ENCODE measurements at places on chromosomes 4 and X.

- no peak for DNase-seq
These were observed 87.1 kb upstream of the MAPK10 start for GRCh38 chr4:86446996-86447395.

DNA sequence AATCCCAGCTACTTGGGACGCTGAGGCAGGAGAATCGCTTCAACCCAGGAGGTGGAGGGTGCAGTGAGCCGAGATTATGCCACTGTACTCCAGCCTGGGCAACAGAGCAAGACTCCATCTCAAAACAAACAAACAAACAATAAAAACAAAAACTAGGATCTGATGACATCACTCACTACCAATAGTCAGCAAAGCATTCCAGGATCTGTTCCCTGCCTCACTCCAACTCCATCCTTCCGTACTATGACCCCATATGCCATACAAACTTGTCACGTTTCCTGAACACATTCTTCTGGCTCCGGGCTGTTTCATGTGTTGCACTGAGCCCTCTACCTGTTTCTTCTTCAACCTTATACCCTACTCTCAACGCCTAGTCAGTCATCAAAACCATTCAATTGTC lies 47.3 kb downstream of the RBM47 start:
- DNase-seq, result no peak

DNA sequence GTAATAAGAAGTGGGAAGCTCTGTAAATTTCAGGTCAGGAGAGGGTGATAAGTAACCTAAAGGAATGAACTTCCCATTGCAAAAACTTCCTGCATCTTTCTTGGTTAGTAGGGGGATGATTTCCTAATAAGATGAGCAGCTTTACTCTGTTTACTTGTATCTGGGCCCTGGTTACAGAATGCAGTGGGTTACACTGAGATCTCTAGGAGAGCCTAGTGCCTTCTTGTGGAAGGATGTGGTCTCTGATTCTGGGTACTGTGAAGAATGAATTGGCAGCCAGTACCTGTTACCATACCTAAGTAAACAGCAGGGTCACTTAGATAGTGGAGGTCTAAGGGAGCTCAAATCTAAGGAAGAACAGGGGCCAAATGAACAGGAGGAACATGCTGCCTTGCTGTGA lies 320.6 kb downstream of the ARHGAP10 start:
- no peak for DNase-seq

GRCh38 chr4:41791557-41791956 lies 43.0 kb upstream of the PHOX2B start:
- DNase-seq, result no peak

GRCh38 chrX:150087612-150088011 lies 149.3 kb upstream of the EOLA2 start:
- DNase-seq, result no peak

- DNase-seq, result no peak
These were observed 806 bp upstream of the CD99L2 start for GRCh38 chrX:150899191-150899757.

- no peak for DNase-seq
These were observed at the start of gene SORBS2 for GRCh38 chr4:185811509-185812364. SORBS2 (minus strand) TSS chr4:185812194; CDS start chr4:185690571, 121,623 bp downstream.

- DNase-seq, result no peak
These were observed 44.2 kb downstream of the TBC1D14 start for GRCh38 chr4:6953751-6954380.

GRCh38 chrX:1781766-1782165 lies 166.9 kb downstream of the ASMT start:
- DNase-seq, result no peak

All from Panc1 (cell line).